CD4-positive, alpha-beta T cell treated with Interleukin-12 subunit alpha and Interleukin-12 subunit beta, for 1 hour (primary cell): ENCODE measurements at places on chromosomes 4 and X.

- peak; percentile 57 for DNase-seq
These were observed 21.7 kb upstream of the MTM1 start for GRCh38 chrX:150546711-150547153.

DNA sequence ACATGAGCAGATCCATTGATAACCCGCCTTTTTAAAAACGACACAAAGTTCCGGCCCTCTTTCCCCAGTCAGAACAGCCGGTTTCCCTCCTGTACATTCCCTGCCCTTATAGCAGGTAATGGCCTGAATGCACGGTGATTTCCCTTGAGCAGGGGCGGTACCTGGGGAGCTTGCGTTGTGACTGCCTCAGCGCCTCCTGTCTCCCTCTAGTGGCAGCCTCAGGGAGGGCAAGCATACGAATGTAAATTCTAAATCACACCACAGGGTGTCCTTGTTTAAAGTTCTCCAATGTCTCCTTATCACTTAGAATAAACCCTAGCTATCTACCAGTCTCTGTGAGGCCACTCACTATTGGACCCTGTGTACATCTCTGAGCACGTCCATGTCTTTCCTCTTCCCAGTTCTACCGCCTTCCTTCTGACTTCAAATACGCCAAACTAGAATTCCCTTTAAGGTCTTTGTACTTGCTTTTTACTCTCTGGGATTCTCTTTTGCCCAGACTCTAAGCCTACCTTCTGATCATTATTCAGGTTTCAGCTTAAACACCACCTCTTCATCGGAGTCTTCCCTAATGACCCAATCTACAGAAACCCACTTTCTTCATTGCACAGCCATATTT, 18.4 kb upstream of the LDB2 start:
- peak; percentile 70 for DNase-seq

DNA sequence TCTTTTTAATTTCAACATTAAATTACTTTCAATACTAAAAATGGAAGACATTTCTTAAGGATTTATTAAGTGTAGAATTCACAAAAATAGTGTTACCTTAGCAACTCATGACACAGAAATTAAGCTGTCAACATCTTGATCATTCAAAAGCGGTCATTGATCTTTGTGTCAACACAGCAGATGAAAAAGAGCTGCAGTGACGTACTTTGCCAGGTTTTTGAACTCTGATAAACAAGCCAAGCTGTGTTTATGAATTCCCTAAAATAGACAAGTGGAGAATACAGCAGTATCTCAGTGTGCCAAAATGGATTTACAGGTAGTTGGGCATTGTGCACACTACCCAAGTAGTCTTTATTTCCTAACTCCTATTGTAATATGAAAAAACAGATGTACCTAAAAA, 1141.8 kb upstream of the PCDH7 start:
- no peak for DNase-seq

DNA sequence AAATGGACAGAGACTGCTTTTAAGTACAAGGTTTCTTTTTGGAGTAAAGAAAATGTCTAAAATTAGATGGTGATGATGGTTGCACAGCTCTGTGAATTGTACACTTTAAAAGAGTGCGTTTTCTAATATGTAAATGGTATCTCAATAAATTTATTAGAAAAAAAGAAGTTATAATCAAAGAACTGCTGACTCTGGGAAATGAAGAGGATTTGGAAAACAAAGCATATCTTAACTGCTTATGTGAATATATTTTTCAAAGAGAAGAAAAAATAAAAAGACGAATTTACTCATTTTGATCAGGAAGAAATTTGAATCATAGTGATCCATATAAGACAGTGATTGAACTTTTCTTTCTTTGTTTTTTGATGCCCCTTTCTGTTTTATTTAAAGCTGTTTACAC, 45.9 kb upstream of the FSTL5 start:
- DNase-seq: no peak

DNA sequence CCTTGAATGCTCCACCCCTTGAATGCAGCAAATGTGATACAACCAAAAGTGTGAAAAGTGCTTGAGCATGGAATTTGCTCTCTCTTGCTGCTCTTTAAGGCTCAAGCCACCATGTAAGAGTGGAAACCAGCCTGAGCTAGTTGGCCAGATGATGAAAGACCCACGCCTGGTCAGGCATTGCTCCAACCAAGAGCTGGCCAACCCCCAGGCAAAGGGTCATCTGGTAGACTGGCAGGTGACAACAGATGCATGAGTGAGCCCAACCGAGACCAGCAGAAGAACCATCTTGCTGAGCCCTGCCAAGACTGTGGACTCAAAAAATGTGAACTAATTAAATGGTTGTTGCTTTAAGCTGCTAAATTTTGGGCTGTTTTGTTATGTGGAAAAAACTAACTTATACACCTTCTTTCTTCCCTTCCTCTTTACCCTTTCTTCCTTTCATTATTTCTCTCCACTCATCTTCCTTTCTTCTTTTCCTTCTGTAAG, 32.7 kb downstream of the ADGRG2 start:
- no peak for DNase-seq

- no peak for DNase-seq
These were observed 1.5 kb downstream of the HPRT1 start for GRCh38 chrX:134461437-134461836.

GRCh38 chrX:920234-920799, 289.7 kb downstream of the SHOX start:
- DNase-seq: no peak

DNA sequence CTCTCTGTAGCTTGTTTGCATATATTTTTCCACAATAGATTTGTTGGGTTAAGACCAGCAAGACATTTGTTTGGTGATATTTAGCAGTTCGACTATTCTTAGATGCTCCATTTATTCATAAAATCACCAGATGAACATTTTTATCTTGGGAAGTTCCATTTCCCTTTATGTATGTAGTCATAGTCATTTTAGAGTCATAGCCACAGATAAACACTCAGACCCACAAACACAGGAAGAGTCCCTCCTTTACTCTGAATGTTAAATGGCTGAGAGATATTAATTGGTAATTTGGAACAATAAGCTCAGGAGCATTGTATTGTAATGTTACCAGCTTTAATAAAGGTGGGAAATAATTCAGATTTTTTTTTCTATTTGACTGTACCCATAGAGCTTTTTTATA, 1608.7 kb downstream of the STIM2 start:
- DNase-seq: no peak

DNA sequence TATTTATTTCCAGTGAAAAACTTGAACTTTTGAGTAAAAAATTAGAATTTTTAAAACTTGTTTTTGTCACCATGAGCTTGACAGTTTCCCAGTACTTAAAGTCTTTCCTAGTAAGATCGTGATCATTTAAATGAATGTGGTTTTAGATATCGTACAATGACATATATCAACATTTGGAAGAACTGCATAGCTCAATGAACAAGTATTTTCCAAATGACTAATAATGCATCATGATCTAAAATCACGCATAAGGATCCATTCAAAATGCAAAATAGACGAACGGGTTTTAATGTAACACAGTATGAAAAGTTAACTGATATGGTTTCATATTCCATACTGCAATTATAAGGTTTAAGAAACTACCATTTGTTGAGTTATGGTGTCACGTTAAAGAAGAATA, 4.1 kb upstream of the NDNF start:
- no peak for DNase-seq

- DNase-seq: no peak
These were observed 4.6 kb upstream of the GPR34 start for GRCh38 chrX:41684138-41684537.

- no peak for DNase-seq
These were observed 714.2 kb downstream of the RPA4 start for GRCh38 chrX:97597954-97598353.

GRCh38 chrX:81411517-81411916, 209.6 kb downstream of the SH3BGRL start:
- no peak for DNase-seq

DNA sequence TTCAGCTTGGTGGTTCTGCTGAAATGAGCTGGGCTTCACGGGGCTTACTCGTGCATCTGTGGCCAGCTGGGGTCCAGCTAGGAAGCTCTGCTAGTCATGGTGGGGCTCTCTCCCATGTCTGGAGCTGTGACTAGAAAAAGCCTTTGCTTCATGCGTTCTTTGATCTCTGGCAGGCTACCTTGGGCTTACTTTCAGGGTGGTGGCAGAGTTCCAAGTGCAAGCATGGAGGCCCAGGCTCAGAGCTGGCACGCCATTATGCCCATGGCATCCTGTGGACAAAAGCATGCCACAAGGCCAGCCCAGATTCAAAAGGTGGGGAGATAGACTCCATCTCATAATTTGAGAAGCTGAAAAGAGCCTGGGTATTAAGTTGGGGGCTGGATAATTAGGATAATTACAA, 55.4 kb upstream of the GBA3 start:
- DNase-seq: no peak

DNA sequence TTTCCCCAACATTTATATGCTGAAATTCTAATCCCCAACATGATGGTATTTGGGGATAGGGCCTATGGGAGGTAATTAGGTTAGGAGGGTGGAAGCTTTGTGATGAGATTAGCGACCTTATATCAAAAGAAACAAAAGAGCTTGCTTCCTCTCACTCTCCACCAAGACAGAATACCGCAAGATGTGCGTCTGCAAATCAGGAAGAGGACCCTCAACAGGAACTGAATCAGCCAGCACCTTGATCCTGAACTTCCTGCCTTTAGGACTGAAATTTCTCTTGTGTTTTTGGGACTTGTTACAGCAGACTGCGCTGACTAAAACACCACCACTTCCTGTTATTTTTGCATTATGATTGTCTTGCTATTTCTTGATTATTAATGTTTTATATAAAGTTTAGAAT, 1889.4 kb downstream of the C4orf33 start:
- DNase-seq: no peak

GRCh38 chr4:81453024-81453423, 18.7 kb downstream of the RASGEF1B start:
- no peak for DNase-seq

GRCh38 chrX:117711782-117712181, 404.8 kb downstream of the KLHL13 start:
- no peak for DNase-seq

GRCh38 chrX:129769467-129770154, 10.1 kb upstream of the SASH3 start:
- peak; percentile 81 for DNase-seq
